ENCODE measurements at places on chromosomes 7 and 10. TPM values are rescaled to one million over a fixed set of nuclear protein-coding genes. Genes with fewer than 3 reads are reported as not detected.
A peak's percentile ranks its signal among the peaks of the same experiment; 100 is the strongest.

DNA sequence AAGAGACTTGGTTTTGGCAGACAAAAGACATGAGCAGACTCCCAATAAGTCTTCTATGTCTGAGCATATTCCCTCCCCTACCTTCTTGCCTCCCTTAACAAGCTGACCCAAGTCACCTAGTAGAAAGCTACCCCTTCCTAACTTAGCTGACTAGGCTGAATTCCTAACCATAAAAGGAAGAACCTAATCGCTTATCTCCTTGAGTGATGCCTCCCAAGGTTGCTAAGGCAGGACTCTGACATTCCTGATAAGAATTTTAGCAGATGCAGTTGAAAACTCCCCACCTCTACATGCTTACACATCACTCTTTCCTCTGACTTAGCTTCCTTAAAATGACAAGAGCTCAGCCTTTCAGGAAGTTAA is 704.7 kb upstream of the MBL2 start:
- DNase-seq: no peak

DNA sequence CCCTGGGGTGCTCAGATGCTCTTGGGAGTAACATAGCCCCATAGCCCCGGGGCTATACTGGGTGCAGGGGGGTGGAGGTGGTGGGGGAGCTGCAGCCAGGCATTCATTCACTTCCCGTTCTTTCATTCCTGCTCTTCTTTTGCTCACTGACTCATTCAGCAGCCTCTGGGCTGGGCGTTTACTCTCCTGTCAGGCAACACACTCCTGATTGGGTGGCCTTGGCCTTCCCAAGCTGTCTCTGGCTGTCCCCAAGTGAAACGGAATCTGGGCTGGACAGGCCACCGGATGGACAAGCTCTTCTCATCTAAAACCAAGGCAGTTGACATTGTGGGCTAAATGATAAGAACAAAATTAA is 34.6 kb downstream of the CHST3 start:
- DNase-seq: peak; percentile 97

- no peak for DNase-seq
Observed at GRCh38 chr7:152173372-152174070, 148.0 kb downstream of the GALNT11 start.

DNA sequence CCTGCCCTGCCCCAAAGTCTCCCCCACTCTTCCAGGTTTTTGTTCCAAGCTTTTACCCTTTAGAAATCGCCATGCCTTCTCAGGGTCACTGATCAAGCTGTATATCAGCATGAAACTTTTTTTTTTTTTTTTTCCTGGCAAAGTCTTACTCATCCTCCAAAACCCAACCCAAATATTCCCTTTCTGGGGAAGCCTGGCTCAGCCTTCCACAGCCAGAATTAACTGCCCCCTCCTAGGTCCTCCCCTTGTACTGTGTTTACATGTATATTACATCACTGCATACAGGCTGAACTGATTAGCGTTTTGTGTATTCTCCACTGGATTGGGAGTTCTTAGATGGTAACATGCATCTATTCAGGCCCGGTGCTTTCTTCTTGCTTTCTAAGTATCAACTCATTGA is 4.6 kb upstream of the NOBOX start:
- no peak for DNase-seq

- no peak for DNase-seq
Observed at GRCh38 chr7:84389242-84389641, 194.7 kb upstream of the SEMA3A start.

DNA sequence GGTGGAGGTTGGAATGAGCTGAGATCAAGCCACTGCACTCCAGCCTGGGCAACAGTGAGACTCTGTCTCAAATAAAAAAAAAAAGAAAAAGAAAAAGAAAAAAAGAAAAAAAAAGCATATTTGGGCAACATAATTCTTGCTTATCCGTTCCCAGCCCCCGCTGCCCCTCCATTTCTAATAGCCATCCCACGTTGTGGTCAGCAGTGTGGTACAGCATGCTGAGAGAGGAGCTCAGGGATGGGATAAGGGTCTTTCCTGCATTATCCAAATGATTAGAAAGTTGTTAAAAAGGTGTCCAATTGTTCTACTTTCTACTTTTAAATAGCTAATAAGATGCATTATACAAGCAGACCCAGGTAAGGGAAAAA is 104.9 kb upstream of the ZNF92 start:
- no peak for DNase-seq

The FRG2B gene
- total RNA-seq: not detected

The SFMBT2 gene
- total RNA-seq: 15.6 TPM

Measured in adrenal gland (tissue), 19 donors.